ENCODE measurements at places on chromosomes 3 and 15.

DNA sequence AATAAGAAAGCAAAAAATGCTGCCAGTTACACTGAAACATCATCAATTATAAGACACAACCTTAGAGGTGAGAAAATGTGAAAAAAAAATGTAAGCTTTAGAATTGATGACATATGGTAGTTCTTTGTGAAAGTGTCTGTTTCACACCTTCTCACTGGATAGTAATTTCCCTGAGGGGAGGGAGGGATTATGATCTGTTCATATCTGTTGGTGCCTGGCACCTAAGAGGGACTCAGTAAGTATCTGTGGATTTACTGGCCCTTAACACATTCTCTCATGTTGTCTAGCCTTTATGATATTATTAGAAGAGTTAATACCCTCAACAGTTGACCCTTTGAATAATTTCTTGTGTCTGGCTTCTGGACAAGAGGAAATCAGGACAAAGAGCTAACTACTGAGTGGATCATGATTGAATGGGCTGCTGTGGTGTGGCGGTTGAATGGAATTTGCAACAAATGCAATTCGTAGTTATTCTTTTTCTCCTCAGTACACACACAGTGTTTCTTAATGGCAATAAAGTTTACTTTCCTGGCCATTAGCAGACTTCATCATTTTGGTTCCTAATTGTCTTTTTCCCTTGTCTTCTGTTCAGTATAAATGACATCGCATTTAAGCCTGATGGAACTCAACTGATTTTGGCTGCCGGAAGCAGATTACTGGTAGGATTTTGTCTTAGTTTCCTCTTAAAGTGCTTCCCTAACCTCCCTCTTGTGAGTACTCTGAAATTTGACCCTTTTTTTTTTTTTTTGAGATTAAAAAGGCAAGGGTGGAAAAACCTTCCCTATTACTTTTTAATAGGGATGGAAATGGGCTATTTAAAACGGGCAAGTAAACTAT lies 9.5 kb downstream of the IFT122 start:
- DNase-seq: no peak

GRCh38 chr15:65362491-65362890 lies 15.3 kb downstream of the IGDCC3 start:
- DNase-seq: no peak

- DNase-seq: no peak
Observed at GRCh38 chr3:150104564-150104963, 133.9 kb upstream of the PFN2 start.

DNA sequence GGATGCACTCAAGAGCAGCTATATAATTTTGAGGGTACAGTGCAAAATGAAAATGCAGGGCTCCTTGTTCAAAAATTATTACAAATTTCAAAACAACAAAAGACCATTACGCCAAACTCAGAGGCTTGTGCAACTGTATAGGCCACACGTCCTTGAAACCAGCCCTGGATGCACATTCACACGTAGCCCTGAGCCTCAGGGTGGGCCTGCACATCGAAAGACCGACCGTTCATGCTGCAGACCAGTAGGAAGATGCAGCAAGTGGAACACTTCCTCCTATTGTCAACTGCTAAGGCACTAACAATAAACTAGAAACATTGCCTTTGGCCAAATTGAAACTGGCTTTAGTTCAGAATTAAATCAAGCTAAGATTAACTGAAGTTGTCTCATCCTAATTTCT lies 174.7 kb downstream of the SHOX2 start:
- DNase-seq: no peak

Data from Daoy (cell line).